ENCODE measurements at places on chromosomes 6 and 20. TPM values are rescaled to one million over a fixed set of nuclear protein-coding genes. Genes with fewer than 3 reads are reported as not detected.

GRCh38 chr20:21388566-21388965 is 8.8 kb downstream of the NKX2-4 start:
- no peak for DNase-seq

Gene ADGRF4
- total RNA-seq: 0.18 TPM

Gene IMPG1
- 0.36 TPM for total RNA-seq

- DNase-seq: no peak
Measured at GRCh38 chr6:143634486-143634885, 43.3 kb upstream of the PHACTR2 start.

DNA sequence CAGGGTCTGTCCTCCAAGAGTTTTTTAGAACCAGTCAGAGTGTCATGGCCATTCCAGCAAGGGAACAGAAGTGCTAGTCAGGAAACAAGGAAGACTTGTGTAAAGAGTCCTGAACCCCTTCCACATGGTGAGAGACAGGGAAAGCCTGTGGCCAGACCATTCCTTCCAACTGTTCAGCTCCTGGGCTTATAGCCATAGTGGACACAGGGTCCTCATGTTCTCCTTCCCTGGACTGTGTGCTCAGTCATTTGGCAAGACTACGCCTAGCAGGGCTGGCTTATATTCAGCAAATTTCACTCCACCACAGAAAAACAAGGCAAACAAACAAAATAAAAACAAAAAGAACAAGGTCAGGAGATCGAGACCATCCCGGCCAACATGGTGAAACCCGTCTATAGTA is 60.5 kb downstream of the NRN1 start:
- DNase-seq: no peak

- no peak for DNase-seq
Measured at GRCh38 chr6:50845499-50846143, 26.9 kb downstream of the TFAP2B start.

DNA sequence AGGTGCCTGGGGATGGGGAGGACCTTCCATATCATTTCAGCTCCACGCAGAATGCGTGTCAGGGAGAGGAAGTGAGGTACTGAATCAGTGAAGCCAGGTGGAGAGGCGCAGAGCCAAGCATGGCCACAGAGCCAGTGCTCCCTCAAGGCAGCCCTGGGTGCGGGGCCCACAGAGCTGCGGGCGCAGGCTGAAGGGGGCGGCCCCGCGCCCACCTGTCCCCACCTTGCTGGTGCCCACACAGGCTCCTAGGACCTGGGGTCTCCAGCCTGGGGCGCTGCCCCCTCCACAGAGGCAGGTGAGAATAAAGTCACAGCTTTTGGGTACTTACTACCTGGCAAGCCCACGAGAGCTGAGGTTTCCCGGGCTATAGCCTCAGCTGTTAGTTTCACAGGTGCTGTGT is 40.0 kb upstream of the GATA5 start:
- no peak for DNase-seq

DNA sequence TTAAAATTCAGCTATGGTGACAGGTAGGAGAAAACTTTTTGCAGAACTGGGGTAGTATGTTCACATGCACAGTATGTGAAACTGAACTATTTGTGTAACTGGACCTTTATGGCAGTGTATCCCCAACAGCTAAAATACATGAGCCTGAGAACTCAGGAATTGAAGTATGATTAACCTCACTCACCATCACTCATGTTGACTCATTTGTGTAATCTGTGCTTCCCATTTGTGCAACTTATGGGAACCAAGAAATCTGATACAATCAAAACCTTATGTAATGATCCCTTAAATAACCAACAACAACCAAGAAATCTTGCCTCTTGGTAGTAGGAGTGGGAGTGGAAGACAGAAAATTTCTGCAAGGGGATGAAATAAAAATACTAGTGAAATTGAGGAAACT is 674.9 kb downstream of the HDGFL1 start:
- no peak for DNase-seq

GRCh38 chr6:143652841-143653331 is 24.9 kb upstream of the PHACTR2 start:
- DNase-seq: no peak

Gene BRD2
- 77.4 TPM for total RNA-seq

GRCh38 chr6:165805636-165806035 is 142.6 kb upstream of the PDE10A start:
- no peak for DNase-seq

GRCh38 chr6:38077488-38078030 is 258.0 kb downstream of the ZFAND3 start:
- DNase-seq: no peak

Gene PRKN
- total RNA-seq: 11.5 TPM

DNA sequence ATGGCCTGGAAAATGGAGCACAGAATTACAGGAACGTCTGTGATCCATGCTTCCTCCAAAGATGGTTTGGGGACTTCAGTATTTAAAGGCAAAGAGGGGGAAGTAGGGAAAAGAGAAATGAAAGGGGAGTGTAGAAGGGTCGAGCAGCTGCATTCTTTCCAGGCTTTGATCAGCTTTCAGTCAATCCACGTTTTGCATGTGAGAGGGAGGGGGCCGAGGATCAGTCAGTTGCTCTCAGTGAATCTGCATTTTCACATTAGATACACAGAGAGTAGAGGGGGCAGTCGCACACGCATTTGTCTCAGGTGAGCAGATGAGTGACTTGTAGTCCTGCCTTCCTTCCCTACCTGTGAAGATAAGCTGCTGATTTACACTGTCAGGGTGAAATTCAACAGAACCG is 78.8 kb downstream of the FOXF2 start:
- no peak for DNase-seq

GRCh38 chr20:49999329-49999728 is 16.5 kb downstream of the SNAI1 start:
- no peak for DNase-seq

Gene SLC22A7
- total RNA-seq: 0.36 TPM

Gene BTBD9
- total RNA-seq: 29.3 TPM

Gene FNDC1
- 1.7 TPM for total RNA-seq

Gene MDN1
- 38.9 TPM for total RNA-seq

DNA sequence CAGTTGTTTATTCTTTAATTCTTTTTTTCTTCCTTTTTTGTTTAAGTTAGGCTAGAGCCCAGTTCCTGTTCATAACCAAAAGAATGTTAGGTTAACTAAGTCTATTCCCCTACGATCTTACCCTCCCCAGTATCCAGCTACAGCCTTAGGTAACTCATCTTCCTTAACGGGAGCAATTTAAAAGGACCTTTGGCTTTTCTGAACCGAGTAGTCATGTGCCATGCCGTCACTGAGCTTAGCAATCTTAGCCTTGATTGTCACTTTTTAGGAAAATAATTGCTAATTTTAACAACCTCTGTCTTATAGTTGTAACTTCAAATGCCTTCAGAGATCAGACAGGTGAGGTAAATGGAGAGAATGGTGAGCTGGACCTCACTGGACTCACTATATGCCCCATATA is 6.2 kb downstream of the METTL24 start:
- DNase-seq: no peak

DNA sequence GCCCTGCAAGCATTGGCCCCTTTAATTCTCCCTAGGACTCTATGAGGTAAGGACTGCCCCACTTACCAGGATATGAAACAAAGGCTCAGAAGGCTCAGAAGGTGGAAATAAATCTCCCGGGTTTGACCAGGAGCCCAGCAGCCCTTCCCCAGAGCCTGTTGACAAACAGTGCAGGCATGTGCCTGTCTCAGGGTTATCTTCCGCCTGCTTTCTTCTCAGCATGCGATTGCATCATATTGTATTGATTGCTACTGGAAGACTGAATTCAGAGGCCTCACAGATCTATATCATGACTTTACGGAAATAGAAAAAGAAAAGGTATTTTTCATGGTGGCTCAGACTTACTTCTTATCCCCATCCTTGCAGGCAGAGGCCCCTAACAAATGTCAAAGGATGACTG is 92.7 kb downstream of the PHACTR3 start:
- DNase-seq: no peak

- no peak for DNase-seq
Measured at GRCh38 chr6:89022798-89023197, 57.8 kb upstream of the PNRC1 start.

DNA sequence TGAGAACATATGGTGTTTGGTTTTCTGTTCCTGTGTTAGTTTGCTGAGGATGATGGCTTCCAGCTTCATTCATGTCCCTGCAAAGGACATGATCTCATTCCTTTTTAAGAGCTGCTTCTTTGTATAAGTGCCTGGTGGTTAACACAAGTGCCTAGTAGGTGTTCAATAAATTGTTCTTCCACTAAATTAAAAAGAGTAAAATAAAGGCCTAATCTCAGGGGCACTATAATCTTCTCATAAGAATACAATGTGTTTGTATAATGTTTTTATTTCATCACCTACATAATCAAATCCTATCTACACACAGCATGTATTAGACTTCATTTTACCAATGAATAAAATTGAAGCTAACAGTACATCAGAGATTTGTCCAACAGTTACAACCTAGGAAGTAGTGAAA is 252.7 kb downstream of the KHDC1L start:
- DNase-seq: no peak

Gene EYA4
- 2.4 TPM for total RNA-seq
